ENCODE measurements at places on chromosomes 1 and 21.

DNA sequence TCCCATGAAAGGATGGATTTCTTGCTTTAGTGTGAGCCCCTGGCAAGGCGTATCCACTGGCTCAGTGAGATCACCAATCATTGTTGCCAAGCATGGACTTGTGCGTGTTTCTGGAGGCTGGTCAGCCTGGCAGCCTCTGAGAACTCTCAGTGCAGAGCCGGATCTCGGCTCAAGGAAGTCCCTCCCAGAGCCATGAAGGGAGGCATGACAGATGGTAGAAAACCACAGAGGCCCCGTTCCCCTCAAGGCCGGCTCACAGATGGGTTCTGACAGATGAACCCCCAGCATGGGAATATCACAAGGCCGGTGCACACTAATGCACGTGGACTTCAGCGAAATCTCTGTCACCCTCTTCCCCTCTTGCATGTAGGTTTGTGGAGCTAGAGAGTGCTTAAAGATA is 290.5 kb downstream of the AJAP1 start:
- no peak for DNase-seq

- DNase-seq = no peak
Measured at GRCh38 chr1:175207971-175208370, 15.4 kb upstream of the KIAA0040 start.

DNA sequence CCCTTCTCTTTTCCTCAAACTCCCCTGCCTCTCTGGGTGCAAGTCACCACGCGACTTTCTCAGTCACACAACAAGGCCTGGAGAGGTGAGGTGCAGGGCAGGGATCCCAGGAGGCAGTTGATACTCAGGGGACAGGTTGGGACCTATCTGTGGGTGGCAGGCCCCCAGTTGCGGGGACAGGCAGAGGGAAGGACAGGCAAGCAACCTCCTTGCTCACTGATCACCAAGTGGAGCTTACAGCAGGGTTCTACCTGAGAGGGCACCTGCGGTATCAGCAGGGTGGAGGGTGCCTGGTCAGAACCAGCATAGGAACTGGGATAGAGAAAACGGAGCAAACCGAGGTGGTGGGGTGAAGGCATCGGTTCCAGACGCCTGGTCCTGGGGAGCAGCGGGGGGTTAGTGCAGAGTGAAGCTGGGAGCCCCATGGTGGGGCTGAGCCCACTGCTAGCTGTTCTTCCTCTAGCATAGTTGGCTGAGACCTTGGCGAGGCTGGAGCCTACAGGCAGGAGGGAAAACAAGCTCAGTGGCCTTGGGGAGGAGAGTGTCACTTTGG is 24.4 kb upstream of the TENT5C start:
- DNase-seq = no peak

DNA sequence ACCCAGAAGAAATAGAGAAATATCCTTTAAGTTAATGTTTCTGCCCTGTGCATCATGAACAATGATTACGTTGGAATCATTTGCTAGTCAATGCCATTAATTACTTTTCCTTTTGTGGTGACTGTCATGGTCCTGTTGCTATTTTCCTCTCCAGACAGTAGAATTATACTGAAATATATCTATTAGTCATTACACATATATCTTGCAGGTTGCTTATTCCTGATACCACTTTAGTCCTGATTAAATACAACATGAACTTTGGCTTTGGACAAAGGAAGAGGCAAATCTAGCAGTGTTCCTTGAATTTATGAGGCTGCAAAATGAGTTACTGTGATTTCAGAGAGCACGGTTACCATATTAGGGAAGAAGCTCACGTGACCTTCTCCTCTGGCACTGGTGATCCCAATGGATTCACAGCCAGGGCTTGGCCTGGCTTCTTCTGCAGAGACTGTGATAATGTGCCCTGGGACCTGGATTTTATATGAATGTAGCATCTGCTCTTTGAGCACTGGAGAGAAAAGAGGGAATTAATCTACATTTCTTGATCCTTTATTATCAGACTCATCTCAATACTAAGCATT is 12.4 kb upstream of the KRTAP19-8 start:
- no peak for DNase-seq

DNA sequence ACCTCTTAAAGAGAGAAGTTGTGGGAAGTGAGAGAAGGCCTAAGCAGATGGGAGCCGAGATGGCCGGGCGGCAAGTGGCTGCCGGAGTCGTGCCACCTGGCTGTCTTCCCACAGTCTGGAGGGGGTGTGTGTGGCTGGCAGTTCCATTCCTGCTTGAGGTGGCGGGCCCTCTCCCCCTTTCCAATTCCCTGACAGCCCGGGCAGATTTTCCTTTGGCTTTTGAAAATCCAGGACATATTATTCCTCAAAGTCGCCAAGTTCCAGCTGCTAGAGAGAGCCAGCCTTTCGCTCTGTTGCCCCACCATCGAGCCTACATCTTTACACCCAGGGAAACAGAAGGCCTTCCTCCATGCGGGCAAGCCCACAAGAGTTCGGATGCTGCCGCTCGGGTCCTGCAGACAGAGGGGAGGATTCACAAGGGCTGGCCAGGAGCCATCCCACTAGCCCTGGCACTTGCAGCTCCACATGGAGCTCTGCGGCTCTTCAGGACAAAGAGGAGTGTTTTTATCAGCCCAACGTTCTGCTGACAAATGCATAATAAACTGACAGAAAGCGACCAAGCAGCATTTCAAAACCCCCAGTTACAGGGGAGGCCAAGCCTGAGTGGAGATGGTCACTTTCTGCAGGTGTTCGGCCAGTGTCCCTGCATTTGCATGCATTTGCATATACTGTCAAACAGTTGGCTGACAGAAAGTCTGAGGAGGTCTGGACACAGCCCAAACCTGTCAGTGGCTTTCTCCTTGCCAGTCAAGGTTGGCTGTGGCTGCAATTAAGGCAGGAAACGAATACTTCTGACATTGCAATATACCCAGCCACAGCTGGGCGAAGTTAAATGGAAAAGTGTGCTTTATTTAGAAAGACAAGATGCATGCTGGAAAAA is 45.9 kb downstream of the OLIG1 start:
- DNase-seq = no peak

- DNase-seq = no peak
Measured at GRCh38 chr1:21097729-21098128, 79.0 kb downstream of the EIF4G3 start.

GRCh38 chr1:71304125-71304524 is 223.3 kb upstream of the ZRANB2 start:
- DNase-seq = no peak

- no peak for DNase-seq
Measured at GRCh38 chr1:56339786-56340465, 239.4 kb downstream of the PLPP3 start.

- DNase-seq = peak; percentile 93
Measured at GRCh38 chr1:165376041-165376810, 19.7 kb upstream of the LMX1A start.

DNA sequence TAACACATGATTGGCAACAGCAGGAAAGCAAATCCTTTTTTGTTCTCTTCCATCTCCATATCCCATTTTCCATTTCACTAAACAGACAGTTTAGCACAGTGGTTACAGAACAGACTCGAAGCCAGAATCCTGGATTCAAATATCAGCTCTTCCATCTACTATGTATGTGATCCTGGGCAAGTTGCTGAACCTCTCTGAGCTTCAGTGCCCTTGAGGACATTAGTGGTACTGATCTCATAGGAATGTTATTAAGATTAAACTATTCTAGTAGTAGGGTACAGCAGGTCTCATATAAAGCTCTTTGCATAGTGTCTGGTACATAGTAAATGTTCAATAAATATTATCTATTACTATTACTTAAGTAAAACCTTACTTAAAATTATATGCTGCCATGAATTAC is 13.8 kb upstream of the HHIPL2 start:
- DNase-seq = no peak

DNA sequence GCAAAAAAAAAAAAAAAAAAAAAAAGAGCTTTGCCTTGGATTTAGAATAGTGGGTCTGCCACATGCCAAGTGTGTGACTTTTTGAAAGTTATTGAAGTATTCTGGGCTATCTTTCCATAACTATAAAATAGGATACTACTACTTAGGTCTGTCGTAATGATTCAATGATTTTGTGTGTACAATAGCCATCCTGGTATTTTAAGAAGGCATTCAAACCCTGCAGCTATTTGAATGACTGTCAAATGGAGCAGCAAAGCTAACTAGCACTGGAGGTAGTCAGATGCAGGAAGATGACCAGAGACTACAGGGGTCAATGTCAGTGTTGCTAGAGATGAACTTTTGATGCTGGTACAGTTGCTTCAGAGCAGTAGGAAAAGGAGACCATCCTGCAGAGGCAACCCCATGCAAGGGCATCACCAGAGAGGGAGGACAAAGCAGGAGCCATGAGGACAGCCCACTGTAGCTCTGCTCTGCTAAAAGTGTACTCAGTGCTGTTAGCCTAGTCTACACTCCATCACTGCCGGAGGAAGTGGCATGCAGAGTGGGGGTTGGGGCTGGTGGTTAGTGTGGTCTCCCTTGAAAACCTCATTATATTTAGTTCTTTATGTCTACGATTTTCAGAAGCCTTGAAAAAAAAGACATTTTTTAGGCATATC is 29.0 kb downstream of the DUSP10 start:
- no peak for DNase-seq

- DNase-seq = peak; percentile 44
Measured at GRCh38 chr1:166164995-166165660, 1.7 kb downstream of the FAM78B start.

DNA sequence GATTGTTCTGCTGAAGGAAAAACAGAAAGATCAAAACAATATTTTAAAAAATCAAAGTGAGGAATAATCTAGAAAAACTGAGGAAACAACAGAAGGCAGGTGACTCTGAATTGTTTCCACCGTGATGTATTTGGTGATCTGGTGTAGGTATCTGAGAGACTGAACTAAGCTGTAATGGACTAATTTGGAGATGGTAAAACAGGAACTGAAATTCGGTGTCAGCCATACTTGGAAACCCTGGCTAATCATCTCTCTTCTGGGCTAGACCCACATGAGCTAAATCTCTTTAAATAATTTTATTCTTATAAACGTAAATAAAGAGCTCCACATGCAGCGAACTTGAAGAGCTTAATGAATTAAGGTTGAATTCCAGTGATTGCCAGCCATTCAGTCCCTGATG is 1226.1 kb downstream of the NCAM2 start:
- no peak for DNase-seq

- no peak for DNase-seq
Measured at GRCh38 chr1:235270625-235271024, 57.4 kb downstream of the ARID4B start.

GRCh38 chr1:89918127-89918793 is 76.7 kb upstream of the ZNF326 start:
- DNase-seq = no peak

- no peak for DNase-seq
Measured at GRCh38 chr1:3431266-3431665, 23.2 kb upstream of the ARHGEF16 start.

DNA sequence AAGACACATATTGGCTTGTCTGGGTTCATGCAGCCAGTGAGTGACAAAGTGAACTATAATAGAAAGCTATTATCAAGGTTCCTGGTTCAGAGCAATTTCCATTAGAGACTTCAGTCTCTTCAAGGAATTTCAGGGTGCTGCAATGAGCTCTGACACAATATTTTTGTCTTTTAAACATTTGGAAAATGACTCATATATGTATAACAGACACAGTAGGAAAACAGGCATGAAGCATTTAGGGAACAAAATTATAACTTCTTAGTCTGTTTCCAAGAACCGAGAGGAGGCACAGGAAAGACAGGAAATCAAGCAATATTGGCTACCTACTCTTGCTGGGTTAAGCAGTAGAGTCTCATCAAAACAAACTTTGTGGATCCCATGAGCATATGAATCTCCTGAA is 170.4 kb downstream of the PTPRC start:
- no peak for DNase-seq

DNA sequence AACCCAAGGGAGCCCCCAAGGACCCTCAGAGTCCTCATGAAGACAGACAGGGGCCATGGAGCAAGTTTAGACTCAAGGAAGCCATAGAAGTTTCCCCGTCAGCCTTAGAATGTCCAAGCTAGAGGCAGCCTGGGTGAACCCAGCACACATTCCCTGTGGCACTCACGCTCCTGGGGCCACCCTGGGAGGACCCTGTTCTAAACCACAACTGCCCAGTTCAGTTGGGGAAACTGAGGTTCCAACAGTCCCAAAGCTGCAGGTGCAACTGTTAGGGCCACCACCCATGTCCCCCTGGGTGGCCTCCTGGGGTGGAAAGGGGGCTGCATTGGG is 9.3 kb downstream of the WNT3A start:
- no peak for DNase-seq

DNA sequence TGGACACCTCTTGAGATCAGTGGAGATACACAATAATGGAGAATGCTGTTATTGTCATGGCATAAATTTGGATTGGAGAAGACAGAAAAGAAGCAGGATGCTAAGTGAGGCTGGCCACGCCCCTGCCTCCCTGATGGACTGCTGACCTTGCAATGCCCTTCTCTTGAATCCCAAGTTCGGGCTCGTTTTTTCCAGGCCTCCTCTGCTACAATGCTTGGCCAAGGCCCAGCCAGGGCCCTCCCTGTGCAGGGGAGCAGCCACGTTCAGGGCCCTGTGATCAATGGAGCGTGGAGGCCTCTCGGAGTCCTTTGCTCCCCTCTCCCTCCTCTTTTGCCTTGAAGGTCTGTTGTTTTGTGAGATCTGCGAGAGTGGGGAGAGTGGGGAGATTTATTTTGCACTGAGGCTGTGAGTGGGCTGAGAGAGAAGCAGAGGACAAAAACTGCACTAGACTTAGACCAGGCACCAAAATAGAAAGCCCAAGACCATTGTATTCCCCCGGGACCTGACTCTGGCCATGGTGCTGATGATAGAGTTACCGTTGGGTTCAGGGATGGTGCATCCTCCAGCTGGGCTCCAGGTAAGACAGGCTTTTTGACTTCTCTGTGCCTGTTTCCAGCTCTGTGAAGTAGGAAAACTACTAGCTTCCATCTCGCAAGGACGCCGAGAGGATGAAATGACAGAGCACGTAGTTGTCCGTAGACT is 268.6 kb downstream of the KAZN start:
- no peak for DNase-seq

- DNase-seq = no peak
Measured at GRCh38 chr1:179023946-179024650, 1.6 kb upstream of the FAM20B start.

DNA sequence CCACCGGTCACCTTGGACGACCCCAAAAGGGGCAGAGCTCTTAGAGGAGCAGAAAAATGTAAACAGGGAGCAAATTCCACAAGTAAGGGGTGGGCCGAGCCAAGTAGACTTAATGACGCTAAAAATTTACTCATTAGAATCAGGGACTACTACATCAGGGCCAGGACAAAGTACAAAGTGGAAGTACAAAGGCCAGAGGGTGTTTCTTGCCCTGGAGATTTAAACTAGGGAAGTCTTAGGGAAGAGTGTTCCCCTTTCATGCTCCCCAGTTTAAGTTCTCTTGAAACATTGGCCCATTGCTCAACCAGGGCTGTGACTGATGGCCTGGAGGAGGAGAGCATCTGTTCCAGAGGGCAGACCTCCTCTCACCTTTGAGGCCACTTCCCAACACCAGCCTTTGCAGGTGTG is 48.6 kb downstream of the BACH1 start:
- DNase-seq = no peak

DNA sequence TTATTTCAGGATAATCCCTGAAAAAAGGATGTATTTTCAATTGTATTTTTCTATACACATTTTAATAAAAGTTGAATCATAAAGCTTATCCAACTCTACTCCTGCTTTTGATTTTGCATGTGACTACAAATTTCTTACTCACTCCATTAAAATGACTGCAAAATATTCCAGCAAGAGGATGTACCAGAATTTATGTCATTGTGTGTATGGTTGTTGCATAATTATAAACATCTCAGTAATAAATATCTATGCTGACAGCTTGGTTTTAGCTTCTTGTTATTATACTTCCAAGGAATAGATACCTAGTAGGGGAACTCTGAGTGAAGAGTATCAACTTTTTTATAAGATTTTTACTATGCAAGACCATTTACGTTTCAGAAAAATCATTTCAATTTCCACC is 463.2 kb upstream of the RUNX1 start:
- DNase-seq = no peak

GRCh38 chr1:89739013-89739843 is 81.6 kb upstream of the LRRC8D start:
- no peak for DNase-seq
